Umbilical cord (tissue), 2 donors: ENCODE measurements at places on chromosomes 4 and X.
A peak's percentile ranks its signal among the peaks of the same experiment; 100 is the strongest.

- no peak for DNase-seq
These were observed 58.1 kb upstream of the JADE1 start for GRCh38 chr4:128751354-128751753.

DNA sequence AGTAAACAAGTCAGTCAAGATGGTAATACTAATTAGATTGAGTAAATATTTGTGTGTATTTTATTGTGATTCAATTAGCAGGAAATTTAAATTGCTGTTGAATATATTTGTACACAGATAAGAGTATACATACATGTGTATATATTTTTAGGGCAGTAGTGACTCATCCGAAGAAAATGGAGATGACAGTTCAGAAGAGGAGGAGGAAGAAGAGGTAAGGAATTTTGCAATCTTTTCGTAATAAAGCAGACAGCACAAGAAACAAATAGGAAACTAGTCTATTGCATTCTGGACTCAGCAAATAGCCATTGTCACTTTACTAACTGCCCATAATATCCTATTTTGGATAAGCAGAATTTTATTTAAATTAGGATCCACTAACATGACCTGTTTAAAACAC is 6.6 kb downstream of the IBSP start:
- no peak for DNase-seq

DNA sequence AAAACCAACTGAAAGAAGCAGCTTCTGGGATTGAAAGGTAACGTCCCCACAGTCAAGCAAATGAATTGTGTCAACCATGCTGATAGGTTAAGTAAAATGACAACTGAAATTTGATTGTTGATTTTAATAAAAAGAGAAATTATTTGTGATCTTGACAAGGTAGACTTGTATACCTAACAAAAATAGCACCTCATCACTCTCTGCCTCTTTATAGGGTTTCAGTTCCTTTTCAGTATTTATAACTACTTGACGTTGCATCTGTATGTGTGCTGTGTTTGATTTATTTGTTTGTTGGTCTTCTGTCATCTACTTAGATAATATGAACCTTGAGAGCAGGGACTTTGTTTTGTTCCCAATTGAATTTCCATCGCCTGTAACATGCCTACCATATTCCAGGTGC is 7.9 kb upstream of the PPP3CA start:
- DNase-seq, result no peak

GRCh38 chr4:154009191-154009590 is 220.3 kb upstream of the SFRP2 start:
- no peak for DNase-seq

DNA sequence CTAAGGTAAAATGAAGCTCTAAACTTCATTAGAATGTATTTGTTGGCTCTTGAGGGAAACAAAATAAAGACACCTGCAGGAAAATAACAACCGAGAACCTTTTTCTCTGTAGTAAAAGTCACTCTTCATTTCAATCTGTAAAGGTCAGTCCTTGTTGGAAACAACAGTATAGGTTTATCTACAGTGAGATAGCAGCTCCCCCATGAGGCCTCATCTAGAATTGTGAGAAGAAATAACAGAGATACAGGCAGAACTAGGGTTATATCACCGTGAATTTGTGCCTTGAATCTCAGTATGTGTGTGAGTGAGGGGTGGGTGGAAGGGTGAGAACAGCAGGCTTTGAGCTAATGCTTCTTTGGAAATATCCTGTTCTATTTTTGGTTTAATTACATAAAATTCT is 107.8 kb upstream of the FMR1 start:
- DNase-seq, result peak; percentile 40

DNA sequence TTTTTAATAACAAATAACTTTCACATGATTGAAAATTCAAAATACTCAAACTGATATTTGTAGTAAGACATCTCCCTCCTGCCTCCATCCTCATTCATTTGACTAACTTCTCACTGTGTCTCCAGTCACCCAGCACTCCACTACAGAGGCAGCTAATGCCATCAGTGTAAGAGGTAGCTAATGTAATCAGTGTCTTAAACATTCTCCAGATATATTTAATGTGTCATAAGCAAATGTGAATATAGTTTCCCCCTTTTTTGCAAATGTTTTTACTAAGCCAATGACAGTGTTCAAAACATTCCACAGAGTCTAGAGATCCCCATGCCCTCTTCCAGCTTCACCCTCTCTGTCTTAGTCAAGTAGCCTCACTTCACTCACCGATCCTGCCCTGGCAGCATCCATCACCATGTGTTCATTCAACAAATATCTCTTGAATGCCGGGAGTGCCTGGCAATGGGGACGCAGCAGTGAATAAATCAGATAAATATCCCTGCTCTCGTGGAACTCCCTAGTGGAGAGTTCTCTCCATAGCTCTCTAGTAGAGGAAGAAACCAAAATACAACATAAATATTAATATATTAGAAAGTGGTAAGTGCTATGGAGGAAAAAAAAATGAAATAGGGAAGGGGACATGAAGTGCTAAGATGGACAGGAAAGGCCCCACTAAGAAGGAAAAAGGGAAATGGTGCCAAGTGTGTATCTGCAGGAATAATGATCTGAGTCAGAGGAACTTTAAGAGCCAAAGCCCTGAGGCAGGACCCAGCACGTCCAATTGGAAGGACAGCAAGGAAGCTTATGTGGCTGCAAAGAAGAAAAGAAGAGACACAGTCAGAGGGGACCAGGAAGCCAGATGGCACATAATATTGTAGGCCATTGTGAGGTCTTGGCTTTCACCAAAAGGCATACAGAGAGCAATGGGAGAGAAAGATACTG is 18.7 kb downstream of the SCFD2 start:
- peak; percentile 35 for DNase-seq

DNA sequence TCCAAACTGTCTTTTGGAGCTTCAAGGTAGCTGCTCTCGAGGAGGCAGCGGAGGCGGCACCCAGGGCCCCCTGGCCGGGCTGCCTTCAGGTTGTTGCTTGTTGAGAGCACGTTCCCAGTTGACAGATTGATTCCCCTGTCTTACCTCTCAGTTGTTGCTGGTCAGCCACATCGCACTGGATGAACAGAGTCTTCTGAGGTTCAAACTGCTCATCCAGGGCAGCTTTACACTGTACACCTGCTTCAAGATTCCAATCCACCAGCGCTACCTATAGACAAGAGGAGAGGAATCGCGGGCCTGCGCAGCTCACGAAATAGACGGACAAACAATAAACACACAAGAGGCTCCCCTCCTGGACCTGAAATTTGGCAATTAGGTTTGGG is 497 bp downstream of the HPGD start:
- DNase-seq, result peak; percentile 5

- peak; percentile 71 for DNase-seq
These were observed 18.1 kb upstream of the FAM241A start for GRCh38 chr4:112127048-112127637.

GRCh38 chr4:4526401-4526800 is 15.4 kb downstream of the STX18 start:
- DNase-seq, result no peak

DNA sequence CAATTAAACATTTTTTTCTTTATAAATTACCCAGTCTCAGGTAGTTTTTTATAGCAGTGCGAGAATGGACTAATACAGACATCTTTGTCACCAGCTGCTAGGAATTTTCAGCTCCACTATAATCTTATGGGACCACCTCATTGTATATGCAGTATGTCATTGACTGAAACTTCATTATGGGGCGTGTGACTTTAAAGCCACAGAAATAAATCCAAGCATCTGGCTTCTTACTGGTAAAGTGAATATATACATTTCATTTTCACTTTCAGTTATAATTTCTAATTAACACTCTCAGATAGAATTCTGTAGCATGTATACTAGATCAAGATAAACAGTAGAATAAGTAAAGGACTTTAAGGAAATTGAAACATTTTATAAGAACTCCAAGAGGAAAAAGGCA is 21.9 kb downstream of the IL15 start:
- no peak for DNase-seq

- DNase-seq, result no peak
These were observed 391.2 kb downstream of the ANKRD50 start for GRCh38 chr4:124321364-124321763.

GRCh38 chr4:185382754-185383153 is 13.0 kb downstream of the LRP2BP start:
- DNase-seq, result no peak

GRCh38 chrX:97835969-97836368 is 952.3 kb downstream of the RPA4 start:
- DNase-seq, result no peak

GRCh38 chrX:10769195-10769594 is 148.8 kb upstream of the MID1 start:
- peak; percentile 24 for DNase-seq

- DNase-seq, result no peak
These were observed 75.2 kb downstream of the PALLD start for GRCh38 chr4:168572002-168572401.

- DNase-seq, result peak; percentile 57
These were observed at the start of gene TLR6 for GRCh38 chr4:38856524-38857337. Gene TLR6, minus strand, starts transcription at chr4:38856817. Its CDS starts 27,344 bp downstream, at chr4:38829473.

DNA sequence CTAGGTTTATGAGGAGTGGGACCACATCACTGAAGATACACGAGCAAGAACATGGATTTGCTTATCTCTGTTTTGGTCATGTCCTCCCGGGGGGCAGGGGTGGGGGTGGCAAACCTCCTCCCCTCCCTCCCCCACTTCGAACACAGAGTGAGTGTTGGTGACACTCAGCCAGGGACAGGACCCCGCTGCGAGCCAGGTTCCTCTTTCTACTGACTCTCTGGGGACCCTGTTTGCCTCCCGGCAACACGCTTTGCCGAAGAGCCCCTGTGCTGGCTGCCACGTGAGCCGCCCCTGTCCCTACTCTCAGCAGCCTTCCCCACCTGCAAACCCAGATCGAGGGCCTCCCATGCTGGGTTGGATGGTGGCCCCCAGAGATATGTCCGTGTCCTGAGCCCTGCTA is 34.7 kb downstream of the P2RY8 start:
- no peak for DNase-seq

GRCh38 chr4:156501962-156502361 is 469.6 kb downstream of the PDGFC start:
- no peak for DNase-seq

- no peak for DNase-seq
These were observed 137.8 kb downstream of the RAPGEF2 start for GRCh38 chr4:159240687-159241086.

- DNase-seq, result no peak
These were observed 35.0 kb upstream of the DKK2 start for GRCh38 chr4:107071108-107071507.

- DNase-seq, result peak; percentile 79
These were observed 135.6 kb downstream of the TSPAN5 start for GRCh38 chr4:98522636-98523395.

DNA sequence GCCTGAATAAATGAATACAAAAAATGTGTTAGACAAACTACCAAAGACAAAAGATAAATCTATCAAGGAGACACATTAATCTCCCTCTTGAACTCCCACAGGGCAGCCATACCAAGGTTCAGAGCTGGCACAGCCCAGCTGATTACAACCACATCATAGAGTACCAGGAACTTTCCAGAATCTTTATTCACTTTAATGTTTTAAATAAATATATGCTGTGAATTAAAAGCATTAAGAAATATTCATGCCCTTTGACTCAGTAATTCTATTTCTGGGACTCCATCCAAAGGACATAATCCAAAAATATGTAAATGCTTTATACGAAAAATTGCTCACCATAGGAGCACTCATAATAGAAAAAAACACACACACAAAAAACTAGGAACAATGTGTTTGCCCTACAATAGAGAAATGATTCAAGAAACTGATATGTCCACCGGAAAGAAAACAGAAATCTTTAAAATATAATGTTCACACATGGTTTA is 126.0 kb downstream of the LDB2 start:
- peak; percentile 82 for DNase-seq

DNA sequence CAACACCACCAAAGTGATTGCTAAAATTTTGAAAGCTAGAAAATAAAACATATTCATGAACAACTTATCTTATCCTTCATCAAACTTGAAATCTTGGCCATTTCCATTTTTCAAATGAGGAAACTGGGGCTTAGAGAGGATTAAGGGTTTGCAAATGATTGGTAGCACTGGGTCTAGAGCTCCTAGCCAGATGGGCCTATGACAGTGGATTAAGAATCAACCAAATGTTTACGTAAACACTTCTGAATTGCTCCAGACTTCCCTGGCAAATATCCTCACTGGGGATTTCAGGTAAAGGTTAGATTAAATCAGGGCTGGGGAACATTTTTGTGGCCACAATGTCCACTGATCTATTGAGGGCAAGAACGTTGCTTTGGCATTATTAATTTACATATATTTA is 241.2 kb downstream of the ANK2 start:
- DNase-seq, result no peak

DNA sequence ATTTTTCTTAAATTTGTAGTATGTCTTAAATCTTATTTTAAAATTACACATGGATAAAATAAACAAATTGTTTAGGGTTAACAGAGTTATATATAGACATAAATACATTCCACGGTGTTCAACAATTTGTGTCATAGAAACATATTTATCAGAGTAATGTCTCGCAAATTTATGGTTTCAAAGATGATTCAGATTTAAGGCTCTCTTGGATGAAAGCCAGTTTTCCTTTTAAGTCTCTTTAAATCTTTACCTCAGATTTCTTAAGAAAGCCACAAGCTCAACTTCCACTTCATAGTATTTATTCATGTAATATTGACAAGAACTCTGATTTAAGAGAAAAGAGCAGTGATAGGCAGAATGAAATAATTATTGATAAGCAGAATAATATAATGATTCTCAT is 1254.8 kb upstream of the ADGRL3 start:
- peak; percentile 78 for DNase-seq

- no peak for DNase-seq
These were observed 4.3 kb upstream of the RBM3 start for GRCh38 chrX:48569958-48570357.

GRCh38 chrX:72052415-72053090 is 79.2 kb downstream of the RTL5 start:
- no peak for DNase-seq
